ENCODE measurements at places on chromosomes 1 and 21. TPM values are rescaled to one million over a fixed set of nuclear protein-coding genes. Genes with fewer than 3 reads are reported as not detected.

APCS gene
- total RNA-seq: not detected

DNA sequence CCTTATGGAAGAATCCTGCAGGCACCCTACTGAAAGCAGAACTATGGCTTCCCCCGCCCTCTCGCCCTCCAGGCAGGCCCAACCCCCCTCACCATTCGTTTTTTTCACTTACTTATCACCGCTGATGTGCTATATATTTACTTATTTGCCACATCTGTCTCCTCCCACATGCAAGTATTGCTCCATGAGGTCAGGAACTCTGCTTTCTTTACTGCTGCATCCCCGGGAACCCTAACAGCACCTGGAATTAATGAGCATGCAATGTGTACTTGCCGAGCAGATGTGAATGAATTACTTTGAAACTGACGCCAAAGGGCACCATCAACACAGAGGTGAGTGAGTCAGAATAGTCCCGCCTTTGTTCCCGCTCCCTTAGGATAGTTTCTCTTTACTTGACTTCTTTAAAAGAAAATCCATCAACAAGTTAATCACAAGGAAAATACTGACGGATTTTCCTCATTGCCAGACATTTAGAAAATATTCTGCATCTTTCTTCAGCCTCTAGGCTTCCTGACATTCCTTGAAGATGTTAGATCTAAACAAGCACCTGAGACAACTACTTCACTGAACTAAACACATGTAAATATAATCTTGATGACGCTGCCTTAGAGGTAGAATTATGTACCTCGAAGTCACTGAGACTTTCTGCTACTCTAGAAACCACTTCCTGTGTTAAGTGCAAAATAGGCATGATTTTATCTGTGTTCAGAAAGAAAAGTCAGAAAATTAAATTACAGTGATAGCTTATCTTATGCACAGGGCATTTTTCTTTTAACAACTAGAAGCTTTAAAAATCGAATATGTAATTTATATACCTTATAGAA, 17.5 kb upstream of the RAB4A start:
- DNase-seq: peak; percentile 78

DNA sequence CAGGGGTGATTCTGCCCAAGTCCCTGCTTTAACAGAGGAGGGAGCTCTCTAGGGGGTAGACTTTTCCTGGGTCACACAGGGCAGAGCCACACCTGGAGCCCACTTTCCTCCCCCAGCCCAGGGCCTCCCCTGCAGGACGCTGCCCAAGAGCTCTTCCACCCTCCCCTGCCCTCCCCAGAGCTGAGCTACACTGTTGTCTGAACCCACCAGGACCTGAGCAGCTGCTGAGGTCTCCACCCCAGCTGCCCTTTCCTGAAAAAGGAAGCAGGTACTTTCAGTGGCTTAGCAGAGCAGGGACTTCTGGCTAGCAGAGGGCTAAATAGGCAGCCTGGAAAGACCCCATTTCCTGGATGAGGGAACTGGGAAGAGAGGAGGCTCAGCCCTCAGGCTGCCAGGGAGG, 169.3 kb upstream of the ETV3 start:
- no peak for DNase-seq

DNA sequence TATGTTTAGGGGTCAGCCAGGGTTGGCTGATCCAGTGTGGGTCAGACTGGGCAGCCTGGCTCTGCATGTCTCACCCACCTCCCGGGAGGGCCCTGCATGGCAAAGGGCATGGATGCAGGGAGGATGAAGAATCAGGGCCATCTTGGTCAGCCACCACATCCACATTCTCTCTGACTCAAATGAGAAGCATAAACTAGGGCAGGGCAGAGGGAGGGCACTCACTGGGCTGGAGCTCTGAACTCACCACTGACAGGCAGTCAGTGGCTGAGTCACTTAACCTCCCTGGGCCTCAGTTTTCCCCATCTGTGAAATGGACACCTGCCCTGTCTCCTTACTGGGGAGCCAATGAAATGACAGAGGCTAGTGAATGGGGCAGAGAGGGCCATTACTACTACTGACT, 4.3 kb upstream of the CELA2A start:
- no peak for DNase-seq

- no peak for DNase-seq
Measured at GRCh38 chr1:234893725-234894630, 234.7 kb downstream of the TOMM20 start.

GPR52 gene
- total RNA-seq: 0.72 TPM

DNASE2B gene
- total RNA-seq: not detected

SPRR2D gene
- not detected for total RNA-seq

KIAA1614 gene
- 0.17 TPM for total RNA-seq

FMO5 gene
- total RNA-seq: 0.43 TPM

- no peak for DNase-seq
Measured at GRCh38 chr1:8276173-8276914, 41.6 kb upstream of the SLC45A1 start.

- no peak for DNase-seq
Measured at GRCh38 chr1:36796106-36796590, 238.2 kb downstream of the GRIK3 start.

MIXL1 gene
- total RNA-seq: not detected

GRCh38 chr1:220908757-220909156, 29.5 kb downstream of the HLX start:
- no peak for DNase-seq

ATP5PO gene
- 129 TPM for total RNA-seq

KCNA3 gene
- 85.1 TPM for total RNA-seq
